ENCODE measurements at places on chromosomes 7 and 10.

DNA sequence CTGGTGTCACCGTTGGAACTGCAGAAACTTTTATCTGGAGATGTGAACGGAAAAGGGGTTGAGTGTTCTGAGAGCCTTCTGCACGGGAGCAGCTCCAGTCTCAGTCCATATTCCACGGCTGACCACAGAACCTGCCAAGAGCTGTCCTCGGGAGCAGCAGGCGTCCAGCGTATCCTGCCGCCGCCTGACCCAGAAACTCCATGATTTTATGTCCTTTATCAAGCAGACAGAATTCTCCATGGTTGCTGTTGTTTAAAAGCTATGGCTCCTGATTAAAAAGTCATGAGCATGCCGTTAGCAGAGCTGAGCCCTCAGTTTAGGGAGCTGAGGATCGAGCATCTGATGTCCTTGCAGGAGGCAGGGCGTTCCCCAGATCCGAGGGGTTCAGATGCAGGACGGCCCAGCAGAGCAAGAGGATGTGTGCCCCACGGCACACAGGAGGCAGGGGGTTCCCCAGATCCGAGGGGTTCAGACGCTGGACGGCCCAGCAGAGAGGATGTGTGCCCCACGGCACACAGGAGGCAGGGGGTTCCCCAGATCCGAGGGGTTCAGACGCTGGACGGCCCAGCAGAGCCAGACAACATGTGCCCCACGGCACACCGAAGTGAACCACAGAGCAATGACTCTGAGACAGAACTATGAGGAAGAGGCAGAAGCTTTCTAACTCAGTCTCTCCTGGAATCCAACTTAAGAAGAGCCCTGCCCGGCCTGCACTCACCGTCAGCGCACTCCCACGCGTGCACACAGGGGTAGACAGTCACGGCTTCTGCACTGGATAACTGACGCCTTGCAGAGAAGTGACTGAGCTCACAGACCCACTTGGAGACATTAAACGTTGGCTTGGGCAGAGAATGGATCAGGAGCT, 96.4 kb downstream of the WDR37 start:
- no peak for DNase-seq

DNA sequence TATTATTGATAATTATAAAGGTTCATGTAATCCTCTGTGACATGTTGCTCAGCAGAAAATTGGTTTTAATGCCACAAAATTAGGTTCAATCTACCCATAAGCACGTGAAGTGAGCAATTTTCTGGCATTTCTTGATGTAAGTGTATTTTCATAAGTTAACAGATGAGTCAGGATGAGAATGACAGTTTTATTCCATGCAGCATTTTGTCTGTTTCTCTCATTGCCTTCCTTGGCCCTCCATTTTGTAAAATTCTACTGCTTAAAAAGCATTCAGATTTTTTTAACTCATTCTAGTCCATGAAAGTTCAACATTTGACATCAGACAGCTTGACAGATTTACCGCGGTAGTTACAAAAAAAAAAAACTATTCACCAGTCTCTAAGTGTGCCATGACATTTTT, 4.0 kb upstream of the GFRA1 start:
- no peak for DNase-seq

DNA sequence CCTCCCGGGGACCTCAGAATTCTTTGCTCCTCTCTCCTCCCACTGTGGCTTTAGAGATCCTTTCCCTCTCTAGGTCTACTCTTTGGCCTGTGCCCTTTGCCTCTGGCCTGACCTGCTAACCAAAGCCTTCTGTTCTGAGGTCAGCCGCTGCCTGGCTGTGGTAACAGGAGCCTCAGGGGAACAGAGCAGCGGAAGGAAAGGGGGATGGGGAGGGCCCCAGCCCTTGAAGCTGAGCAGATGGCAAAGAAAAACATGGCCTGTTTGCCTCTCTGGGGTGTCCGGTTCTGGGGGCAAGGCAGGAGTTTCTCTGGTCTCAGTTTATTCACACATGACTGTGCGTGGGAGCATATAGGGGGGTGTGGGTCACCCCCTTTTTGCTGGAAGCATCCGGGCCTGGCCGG, 28.2 kb downstream of the COL26A1 start:
- DNase-seq: no peak

- no peak for DNase-seq
Measured at GRCh38 chr7:73330772-73331171, 2.8 kb downstream of the FKBP6 start.

- peak; percentile 54 for DNase-seq
Measured at GRCh38 chr7:76318488-76319353, 16.2 kb downstream of the HSPB1 start.

DNA sequence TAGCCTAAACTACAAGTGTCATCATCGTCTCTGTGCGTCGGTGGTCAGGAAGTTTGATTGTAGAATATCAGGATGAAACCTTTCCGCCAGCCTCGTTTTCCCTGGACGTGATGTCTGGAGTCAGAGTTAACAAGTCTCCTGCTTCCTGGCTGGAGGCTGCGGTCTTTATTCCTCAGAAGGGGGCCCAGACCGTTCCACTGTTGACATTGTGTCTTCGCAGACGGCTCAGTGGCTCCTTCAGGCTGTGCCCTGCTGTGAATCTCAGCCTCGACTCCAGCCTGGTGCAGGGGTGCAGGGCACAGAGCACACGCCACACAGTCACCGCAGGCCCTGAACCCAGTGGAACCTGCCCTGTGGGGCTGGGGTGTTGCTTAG, 37.2 kb upstream of the INSIG1 start:
- no peak for DNase-seq

DNA sequence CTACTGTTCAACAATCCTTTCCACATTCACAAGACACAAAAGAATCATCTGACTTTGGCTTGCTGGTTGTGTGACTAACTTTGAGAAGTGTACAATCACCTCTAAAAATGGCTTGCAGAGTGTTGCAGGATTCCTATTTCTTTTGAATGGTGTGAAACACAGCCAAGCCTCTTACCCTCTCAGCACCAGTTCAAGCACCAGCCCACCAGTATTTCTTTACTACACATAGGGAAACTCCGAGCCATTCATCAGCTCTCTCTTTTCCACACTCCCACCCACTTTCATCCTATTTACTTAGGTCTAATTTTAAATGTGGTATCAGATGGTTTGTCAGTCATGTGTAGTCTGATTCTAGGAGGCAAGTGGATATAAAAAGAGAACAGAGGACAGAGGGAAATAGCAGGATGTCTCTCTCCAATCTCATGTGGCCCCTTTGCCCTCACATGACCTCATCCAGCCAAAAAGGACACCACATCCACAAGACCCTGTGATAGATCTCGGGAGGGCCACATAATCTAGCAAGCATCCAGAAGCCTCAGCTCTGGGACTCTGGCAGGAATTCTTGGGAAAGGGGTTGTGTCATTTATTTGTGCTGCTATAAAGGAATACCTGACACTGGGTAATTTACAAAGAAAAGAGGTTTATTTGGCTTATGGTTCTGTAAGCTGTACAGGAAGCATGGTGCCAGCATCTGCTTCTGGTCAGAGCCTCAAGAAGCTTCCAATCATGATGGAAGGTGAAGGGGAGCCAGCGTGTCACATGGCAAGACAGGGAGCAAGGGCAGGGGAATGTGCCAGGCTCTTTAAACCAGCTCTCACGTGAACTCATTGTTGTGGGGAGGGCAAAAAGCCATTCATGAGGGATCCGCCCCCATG, 66.8 kb upstream of the NEBL start:
- no peak for DNase-seq

DNA sequence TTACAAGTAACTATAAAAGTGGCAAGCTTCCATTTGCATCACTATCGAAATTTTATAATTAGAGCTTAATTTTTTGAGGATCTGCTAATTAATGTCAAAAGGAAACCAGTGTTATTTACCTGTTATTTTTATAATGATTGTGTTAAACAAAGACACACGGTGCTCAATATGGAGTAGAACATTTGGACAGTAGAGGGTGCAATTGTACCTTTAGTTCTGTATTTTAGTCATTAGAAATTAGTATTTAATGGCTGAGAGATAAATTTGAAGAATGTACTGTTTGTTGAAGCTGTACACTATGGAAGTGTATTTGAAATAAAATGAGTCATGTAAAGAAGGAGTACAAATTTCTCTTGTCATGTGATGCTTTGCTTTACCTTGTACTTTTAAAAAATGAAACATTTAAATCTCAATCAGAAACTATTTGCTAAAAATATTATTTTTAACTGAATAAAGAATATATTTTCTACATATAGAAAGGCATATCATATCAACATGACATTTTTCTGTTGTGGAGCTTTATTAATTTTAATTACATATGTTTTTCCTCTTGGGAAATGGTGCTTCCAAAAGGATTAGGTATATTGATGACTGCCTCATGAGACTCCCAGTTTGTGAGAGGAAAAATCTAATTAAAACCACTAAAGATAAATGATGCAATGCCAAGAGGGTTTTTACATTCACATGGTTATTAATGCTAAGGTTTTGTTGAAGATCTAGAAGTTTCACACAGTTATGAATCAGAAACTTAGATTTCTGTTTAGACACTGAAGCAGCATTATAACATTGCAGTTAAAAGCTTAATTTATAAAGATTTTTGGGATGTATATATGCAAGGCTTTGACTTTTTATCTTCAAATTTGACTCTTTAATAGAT, 10.4 kb upstream of the PRKG1 start:
- peak; percentile 35 for DNase-seq

DNA sequence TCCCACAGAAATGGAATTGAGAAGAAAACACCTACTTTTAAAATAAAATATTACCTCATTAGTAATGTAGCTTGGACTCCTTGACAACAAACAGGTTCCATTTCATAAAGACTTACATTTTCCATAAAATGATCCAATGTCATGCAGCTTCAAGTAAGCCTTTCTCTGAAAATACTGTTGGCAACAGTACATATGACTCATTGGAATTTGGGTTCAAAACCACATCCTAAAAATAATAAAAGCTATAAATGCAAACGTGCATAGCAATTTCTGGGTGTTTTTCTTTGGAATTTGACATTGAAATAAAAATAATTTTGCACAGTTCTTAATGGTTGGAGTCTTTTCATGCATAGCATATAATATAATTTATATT, 47.9 kb downstream of the FHIP2A start:
- DNase-seq: no peak

- no peak for DNase-seq
Measured at GRCh38 chr10:96325719-96326373, 21.6 kb downstream of the DNTT start.
